Prostate gland (tissue), 2 donors: ENCODE measurements at places on chromosomes 3 and 15. TPM values are rescaled to one million over a fixed set of nuclear protein-coding genes. Genes with fewer than 3 reads are reported as not detected.

Gene KCNMB3
- total RNA-seq = 4.7 TPM

Gene PRRT3
- total RNA-seq = 8.9 TPM

Gene RTP1
- total RNA-seq = not detected

Gene CHDH
- total RNA-seq = 40.2 TPM

DNA sequence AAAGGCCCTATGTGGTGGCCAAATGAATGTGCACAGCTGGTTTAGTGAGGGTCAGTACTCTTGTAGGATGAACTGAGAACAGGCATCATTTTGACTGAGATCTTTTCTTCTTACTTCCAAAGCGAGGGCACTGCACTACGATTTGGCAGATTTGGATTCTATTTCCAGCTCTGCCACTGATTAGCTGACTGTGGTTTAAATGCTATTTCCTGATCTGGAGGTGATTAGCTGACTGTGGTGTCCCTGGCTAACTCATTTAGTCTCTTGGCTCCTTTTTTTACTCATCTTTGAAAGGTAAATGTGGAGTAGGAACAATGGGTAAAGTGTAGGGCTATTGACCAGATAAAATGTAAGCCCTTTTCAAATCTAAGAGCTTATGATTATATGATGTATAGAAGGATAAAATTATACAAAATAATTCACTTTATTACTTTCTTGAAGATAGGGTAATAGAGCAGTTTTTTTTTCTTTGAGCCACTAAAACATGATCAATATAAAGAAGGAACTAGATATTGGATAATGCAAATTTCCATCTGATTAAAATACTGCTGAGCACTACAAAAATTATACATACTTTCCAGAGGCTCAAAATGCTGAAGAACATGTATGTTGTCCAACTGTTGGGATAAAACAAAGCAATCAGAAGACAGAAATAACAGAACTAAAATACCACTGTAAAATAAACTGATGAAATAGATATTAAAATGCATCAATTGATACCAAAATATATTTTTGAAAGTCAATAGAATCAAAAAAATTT lies 39.7 kb upstream of the PLOD2 start:
- DNase-seq = no peak

GRCh38 chr3:187705164-187705563 lies 2.8 kb upstream of the RTP2 start:
- DNase-seq = no peak

GRCh38 chr15:68501259-68501591 lies 69.3 kb upstream of the ITGA11 start:
- DNase-seq = no peak

- no peak for DNase-seq
Measured at GRCh38 chr3:22704571-22705354, 498.4 kb upstream of the UBE2E2 start.
